Activated naive CD4-positive, alpha-beta T cell treated with anti-CD3 and anti-CD28 coated beads, Interleukin-2, amount 50 U/mL, for 72 hours (primary cell): ENCODE measurements at places on chromosomes 7 and 10. TPM values are rescaled to one million over a fixed set of nuclear protein-coding genes. Genes with fewer than 3 reads are reported as not detected.

Gene CDNF
- total RNA-seq = 1.0 TPM

Gene PTN
- total RNA-seq = not detected

Gene ENTPD1
- total RNA-seq = 2.1 TPM

Gene SPDYE1
- total RNA-seq = not detected

Gene TMEM130
- total RNA-seq = not detected

Gene UPK3B
- total RNA-seq = 1.6 TPM

Gene PDK4
- not detected for total RNA-seq

Gene PLA2G12B
- not detected for total RNA-seq

Gene FFAR4
- total RNA-seq = not detected

DNA sequence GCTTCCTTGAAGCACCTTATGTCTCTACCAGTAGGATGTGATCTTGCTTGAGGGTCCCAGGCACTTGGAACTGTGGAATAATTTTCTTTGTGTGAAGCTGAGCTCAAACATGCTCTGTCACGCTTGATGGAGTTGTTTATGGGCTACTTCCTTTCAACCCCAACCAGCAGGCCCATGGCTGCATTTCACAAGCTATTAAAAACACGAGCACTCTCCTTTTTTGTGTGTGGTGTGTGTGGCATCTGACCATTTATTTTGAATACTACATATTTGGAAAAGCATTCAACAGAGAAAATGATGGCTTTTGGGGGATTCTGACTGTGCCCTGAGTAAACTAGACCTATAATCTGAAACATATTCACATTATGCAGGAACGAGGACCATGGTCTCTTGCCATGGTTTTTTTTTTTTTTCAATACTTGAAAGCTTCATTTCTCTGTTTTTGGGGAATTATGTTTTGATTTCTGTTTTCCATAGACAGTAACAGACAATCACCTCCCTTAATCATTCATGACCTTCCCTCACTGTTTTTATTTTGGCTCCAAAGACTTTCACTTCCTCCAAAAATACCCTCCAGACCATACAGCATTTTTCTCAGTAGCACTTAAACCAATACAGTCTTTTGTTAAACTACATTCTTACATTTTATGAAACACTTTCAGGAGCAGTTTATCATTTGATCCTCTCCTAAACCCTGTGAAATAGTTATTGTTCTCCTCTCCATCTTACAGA lies 233.6 kb upstream of the BMPER start:
- DNase-seq = no peak

GRCh38 chr10:10935032-10935431 lies 82.6 kb upstream of the CELF2 start:
- no peak for DNase-seq

DNA sequence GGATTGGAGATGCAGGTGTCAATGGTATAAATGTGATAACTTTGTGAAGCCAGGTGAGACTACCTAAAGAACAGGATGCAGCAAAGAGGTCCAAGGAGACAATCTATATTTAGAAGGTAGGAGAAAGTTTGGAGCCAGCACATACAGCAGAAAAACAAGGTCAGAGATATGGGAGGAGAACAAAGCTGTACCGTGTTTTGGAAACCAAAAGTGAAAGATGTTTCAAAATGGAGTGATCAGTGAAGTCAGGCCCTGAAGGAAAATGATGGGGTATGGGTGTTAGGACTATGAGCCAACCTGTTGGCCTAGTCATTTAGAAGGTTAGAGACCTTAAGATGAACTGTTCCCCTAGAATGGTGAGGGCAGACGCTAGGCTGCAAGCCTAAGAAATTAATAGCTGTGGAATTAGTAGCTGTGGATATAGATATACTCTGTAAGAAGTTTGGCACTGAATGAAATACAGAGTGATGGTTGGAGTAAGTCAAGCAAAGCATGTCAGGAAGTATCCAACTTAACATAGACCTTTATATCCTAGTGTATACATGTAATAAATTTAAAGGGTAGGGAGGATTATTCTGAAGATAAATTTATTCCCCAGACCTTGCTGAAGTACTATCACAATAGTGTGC lies 149.8 kb upstream of the WNT16 start:
- no peak for DNase-seq

DNA sequence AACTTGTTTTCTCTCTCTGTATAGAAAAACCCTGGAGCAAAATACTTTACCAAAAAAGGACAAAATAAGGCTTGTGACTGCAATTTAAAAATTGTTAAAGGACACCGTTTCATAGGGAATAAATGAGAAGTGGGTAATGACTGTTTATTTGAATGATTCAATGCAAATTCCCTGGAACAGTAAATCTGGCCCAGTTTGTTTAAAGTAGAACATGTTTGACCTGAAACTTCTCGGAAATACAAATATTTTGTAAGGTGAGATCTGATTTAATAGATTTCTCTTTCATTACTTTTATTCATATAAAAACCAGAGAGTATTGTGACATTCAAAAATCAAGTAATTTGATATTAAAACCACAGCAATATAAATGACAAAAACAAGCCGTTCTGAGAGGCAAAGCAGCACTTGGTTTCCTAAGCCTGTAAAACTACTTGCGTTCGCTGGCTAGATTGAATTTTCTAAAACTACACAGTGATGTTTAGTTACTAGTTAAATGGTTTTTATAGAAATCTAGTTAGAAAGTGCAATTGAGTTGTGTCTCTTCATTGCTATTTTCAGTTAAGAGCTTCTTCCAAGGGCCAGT lies 76.8 kb upstream of the PITRM1 start:
- DNase-seq = no peak

GRCh38 chr10:103666087-103666761 lies 172.7 kb downstream of the NEURL1 start:
- DNase-seq = no peak

- DNase-seq = no peak
These were observed 19.8 kb downstream of the HKDC1 start for GRCh38 chr10:69239816-69240434.

DNA sequence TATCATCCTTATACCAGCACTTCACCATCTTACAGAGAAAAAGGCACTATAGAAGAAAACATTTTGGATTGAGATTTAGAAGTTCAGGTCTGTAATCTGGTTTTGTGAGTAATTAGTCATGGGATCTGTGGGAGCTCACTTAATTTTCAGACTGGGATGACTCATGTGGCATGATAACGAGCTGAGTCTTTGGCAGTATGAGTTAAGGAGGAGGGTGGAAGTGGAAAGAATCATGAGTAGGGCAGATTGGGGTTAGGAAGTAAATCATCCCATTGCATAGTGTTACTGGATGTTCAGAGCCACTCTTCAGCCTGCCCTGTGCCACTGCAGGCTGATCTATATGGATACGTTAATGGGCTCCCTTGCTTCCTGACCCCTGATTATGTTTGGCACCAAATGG lies 64.9 kb downstream of the ZNF92 start:
- DNase-seq = no peak

DNA sequence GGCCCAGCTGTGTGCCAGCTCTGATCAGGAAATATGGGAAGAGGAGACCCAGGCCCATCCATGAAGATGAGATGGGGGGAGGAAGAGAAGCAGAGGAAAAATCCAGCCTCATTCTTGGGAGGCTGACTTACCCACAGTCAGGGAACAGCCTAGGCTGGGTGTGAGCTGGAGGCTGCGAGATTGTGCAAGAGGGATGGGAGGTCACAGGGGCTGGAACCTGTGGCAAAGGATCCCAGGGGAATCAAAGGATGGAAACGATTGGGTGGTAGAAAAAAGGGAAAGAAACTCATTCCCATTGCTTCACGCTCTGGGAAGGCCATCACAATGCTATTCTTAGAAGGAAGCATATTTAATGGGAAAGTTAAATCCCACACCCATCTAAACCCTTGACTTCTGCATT lies 26.7 kb upstream of the CRHR2 start:
- no peak for DNase-seq

- no peak for DNase-seq
These were observed 482.1 kb downstream of the IPMK start for GRCh38 chr10:57785546-57785945.

- peak; percentile 90 for DNase-seq
These were observed at the start of gene ZCCHC24 for GRCh38 chr10:79445161-79445976. Gene ZCCHC24, minus strand, starts transcription at chr10:79445624. Its CDS starts 184 bp downstream, at chr10:79445440.

DNA sequence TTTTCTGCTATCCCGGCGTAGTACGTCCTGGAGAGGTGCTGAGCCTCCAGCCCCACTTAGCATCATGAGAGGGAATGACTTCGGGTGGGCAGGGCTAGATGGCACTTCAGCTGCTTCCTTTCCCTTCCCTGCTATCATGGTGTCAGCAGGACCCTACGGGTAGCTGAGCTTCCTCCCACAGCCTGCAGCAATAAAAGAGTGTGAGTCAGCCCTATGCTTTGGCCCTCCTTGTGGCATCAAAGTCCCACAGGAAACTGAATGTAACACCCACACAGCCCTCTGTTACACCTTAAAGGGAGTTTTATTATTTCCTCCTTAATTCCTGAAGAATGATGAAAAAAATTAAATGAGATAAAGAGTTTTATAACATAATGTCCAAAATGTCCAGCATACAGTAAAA lies 458.1 kb downstream of the RPS24 start:
- no peak for DNase-seq
